ENCODE measurements at places on chromosomes 11 and 22.

GRCh38 chr11:9826390-9826789, 162.5 kb downstream of the SWAP70 start:
- ATAC-seq, result no peak

- ATAC-seq, result no peak
These were observed 4.8 kb downstream of the SLC35C1 start for GRCh38 chr11:45809456-45810395.

GRCh38 chr22:33455036-33455435, 396.9 kb upstream of the SYN3 start:
- no peak for ATAC-seq

DNA sequence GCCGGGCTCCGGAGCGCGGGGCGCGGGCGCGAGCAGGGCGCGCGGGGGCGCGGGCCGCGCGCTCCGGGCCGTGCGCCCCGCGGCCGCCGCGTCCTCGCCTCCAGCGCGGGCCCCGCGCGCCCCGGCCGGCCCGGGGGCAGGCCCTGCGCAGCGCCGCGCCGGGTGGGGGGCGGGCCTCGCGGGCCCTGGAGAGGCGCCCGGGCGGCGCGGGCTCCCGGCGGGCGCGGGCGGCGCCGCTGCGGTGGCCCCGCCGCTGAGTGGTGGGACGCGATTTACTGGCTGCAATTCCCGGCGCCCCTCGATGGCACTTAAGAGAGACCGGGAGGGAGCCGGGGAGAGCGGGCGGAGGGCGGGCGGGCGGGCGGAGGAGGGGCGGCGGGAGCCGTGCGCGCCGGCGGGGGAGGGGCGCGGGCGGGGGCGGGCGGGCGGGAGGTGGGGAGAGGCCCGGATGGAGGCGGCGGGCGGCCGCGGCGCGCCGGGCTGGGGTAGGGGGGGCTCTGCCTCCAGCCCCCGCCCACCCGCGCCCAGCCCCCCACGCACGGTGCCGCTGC, 73.2 kb upstream of the TCF20 start:
- peak; percentile 17 for ATAC-seq

- ATAC-seq, result no peak
These were observed 33.0 kb downstream of the PPP6R2 start for GRCh38 chr22:50376085-50376651.

DNA sequence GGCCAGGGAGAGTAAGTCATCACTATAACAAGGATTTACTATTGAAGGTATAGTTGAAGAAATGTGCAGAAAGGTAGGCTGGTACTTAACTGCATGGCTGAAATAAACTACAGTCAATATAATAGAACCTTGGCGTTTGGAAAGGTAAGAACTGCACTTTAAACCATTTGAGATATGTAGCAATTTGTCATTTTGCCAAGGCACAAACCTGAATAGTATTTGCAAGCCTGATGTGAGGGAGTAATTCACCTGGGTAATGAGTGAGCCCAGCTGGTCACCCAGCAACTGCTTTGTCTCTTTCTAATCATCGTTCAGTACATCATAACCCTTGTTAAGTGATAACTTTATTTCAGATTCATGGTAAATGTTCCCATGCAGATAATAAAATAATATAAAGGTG, 62.3 kb upstream of the SCUBE2 start:
- no peak for ATAC-seq

DNA sequence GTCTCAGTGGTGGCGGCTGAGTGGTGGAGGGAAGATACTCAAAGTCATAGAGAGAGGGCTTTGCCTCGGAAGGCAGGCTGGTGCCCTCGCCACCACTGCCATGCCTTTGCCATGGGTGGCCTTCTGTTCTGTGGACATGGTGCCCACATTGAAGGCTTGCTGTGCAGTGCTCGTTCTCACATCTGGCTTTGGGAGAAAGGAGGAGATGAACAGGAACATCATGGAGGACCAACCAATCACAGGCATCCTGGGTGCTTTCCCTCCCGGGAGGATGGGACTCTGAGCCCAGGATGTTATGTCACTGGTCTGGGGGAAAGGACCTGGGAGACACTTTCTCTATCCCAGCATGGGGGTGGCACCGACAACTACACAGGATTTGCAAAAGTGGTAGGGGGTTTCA, 82.3 kb upstream of the NARS2 start:
- no peak for ATAC-seq

DNA sequence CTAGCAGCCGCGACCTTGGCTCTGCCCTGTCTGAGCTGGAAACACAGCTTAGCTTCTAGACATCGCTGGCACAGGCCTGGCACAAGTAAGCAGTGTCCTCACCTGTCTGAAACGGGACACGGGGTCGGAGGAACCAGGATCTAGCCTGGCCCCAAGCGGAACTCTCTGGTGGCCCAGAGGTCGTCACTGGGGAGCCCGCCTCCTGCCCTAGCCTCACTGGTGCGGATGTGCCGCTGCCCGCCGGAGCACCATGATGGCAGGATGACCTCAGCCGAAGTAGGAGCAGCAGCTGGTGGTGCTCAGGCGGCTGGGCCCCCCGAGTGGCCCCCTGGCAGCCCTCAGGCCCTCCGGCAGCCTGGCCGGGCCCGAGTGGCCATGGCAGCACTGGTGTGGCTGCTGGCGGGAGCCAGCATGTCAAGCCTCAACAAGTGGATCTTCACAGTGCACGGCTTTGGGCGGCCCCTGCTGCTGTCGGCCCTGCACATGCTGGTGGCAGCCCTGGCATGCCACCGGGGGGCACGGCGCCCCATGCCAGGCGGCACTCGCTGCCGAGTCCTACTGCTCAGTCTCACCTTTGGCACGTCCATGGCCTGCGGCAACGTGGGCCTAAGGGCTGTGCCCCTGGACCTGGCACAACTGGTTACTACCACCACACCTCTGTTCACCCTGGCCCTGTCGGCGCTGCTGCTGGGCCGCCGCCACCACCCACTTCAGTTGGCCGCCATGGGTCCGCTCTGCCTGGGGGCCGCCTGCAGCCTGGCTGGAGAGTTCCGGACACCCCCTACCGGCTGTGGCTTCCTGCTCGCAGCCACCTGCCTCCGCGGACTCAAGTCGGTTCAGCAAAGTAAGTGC, 871 bp downstream of the SLC35E4 start:
- ATAC-seq, result no peak

DNA sequence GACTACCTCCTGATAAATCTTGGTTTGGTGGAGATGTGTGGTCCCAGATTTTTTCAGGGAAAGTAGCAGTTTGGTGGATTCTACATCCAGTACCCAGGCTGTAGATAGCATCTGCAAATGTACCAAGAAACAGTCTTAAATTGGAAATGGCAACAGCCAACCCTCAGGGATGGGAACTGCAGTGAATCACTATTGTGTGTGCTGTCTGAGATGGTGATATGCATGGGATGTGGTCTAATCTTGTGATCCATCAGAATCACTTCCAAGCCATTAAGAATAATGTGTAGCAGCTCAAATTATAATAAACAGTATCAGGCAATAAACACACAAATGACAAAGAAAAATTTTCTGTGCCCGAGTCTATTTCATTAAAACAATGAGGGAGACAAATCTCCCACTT, 3.4 kb downstream of the OLFML1 start:
- no peak for ATAC-seq

GRCh38 chr22:30607939-30608338, 965 bp downstream of the TCN2 start:
- no peak for ATAC-seq

GRCh38 chr11:58498464-58498863, 9.4 kb downstream of the OR5B21 start:
- ATAC-seq, result no peak

- ATAC-seq, result peak; percentile 35
These were observed 20.2 kb downstream of the BPIFC start for GRCh38 chr22:32444068-32444467.

DNA sequence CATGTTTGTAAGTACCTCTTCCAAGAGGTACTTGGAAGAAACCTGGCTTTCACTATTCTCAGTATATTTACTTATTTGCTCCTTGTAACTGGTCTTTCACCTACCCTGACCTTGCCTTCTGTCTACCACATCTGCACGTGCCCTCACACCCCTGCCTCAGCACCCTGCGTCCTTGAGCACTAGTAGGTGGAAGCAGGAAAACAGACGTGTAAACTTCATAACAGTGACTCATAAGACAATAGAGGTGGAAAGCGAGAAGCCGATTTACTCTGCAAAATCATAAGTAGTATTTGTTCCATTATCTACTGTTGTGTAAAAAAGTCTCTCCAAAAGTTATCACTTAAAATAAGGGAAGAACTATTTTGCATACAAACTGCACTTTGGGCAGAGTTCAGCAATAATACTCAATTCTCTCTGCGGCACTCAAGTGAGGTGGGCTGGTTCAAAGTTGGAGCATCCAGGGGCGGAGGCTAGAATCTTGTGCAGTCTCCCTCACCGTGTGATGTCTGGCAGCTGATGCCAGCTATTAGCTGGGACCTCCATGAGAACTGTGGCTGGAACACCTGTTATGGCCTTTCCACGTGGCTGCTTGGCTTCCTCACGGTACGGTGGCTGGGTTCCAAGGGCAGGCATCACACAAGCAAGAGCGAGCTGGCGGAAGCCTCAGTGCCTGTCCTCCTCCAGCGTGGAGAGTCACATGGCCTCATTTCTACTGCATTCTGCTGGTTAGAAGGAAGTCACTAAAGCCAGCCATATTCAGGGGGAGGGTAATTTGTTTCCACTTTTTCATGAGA, 30.4 kb downstream of the PACS1 start:
- ATAC-seq, result peak; percentile 60

GRCh38 chr11:120867531-120867930, 156.4 kb upstream of the TBCEL start:
- ATAC-seq, result no peak

GRCh38 chr11:27184458-27185312, 144.1 kb downstream of the BBOX1 start:
- ATAC-seq, result no peak

DNA sequence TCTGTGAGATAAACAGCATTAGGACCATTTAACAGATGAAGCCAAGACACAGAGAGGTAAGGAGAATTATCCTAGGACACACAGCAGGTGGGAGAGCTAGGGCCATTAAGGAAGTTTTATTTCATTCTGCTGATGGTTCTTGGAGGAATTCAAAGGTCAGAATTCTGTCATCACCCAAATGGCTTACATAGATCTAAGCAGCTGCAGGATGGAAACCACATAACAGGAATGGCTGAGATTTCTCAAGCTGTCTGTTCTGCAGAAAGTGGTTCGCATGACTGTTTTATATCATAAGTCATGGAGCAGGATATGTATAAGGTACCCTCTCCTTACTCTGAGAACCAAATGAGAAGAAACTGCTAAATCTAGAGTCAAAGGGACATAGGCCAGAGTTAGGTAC, 163.2 kb upstream of the NARS2 start:
- no peak for ATAC-seq

DNA sequence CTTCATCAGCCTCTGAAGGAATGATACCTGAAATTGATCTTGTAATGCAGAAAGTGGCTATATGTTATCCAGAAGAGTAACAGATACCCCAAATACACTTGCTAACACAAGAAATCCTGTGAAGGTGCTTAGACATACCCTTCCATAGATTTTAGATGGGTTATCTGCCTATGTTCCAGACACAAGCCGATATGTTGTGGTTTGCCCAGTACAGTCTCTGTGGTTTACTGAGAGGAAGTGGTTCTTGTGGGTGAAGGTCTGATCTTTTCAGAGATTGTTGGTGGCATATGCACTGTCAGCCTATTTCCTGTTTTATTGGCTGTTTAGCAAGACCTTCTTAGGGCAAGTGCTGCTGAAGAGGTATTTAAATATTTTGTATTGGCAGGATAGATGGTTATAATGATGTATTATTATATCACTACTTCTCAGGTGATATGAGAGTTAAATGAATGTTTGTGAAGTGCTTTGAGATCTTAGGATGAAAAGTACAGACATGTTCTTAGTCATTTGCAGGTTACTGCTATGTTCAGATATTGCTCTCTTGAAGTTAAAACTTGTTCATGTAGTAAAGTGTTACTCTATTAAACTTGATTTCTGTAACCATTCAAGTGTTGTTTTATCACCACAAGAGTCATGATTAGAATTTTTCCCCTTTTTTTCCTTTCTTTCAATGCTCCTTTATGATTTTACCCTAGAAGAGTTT, 8.2 kb downstream of the ARHGEF12 start:
- ATAC-seq, result no peak

DNA sequence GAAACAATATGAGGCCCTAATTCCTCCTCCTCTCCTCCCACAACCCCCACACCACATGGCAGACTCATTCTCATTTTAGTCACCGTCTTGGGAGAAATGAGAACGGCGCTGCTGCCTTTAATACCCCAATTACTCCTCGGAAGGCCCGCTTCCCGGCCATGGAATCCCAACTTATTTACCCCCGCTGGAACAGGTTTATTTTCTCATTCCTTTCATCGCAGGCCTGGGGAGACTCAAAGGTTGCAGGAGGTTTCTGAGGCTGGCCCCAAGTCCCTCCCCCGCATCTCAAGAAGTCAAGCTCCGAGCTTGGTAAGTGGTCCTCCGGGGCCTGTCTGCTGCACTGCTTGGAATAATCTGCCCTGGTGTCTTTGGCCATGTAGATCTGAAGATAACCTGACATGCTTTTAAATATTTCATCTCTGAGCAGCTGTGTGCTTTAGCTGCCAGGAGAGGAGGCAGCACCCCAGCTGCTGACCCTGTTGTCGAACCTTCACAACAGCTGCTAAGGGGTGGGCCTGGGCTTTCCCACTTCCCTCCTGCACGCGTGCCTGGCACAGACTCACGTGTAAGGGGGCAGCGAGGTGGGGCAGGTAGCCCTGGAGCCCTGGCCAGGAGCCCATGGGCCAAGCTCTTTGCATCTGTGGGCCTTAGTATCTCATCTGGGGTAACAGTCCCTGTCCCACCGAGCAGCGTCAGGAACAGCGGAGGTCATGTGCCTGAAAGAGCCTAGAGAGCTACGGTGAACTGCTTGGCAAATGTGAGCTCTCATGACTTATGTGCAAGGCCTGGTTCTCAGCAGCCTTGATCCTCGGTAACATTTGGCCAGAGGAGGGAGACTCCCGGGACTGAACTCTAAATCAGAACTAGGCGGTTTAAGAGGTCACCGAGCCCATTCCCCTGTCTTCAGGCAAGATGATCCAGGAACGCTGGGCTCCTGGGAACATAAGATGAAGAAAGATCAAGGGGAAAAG, 164.6 kb downstream of the ST3GAL4 start:
- ATAC-seq, result peak; percentile 56

DNA sequence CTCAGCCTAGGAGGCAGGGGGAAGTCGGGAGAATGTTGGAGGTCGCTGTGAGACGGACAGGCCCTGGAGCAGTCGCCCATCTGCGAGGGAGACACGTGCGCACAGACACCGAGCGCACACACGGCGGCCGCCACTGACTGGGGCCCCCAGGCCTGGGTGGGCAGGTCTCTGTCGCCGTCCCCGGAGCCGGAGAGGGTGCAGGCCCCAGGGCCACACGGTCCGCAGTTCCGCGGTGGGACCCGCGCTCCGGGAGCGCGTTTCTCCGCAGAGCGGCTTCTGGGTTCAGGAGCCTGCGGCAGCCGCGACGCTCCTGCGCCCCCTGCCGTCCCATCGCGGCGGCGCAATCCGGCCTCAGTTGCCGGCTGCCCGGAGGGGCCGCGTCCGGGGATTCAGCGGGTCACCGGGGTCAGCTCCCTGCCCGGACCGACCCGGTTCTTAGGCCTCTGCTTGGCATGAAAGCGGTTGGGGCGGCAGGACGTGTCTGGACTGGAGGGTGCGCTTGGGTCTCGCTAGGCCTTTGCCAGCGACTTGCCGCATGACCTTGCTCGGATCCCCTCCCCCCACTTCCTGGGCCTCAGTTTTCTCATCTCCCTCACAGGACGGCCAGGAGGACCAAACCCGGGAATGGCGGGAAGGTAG, 31.2 kb downstream of the PDE2A start:
- ATAC-seq, result peak; percentile 75

All from motor neuron (in vitro differentiated cells).